Activated CD4-positive, alpha-beta memory T cell treated with anti-CD3 and anti-CD28 coated beads for 36 hours (primary cell): ENCODE measurements at places on chromosomes 1 and 21.
A peak's percentile ranks its signal among the peaks of the same experiment; 100 is the strongest.

DNA sequence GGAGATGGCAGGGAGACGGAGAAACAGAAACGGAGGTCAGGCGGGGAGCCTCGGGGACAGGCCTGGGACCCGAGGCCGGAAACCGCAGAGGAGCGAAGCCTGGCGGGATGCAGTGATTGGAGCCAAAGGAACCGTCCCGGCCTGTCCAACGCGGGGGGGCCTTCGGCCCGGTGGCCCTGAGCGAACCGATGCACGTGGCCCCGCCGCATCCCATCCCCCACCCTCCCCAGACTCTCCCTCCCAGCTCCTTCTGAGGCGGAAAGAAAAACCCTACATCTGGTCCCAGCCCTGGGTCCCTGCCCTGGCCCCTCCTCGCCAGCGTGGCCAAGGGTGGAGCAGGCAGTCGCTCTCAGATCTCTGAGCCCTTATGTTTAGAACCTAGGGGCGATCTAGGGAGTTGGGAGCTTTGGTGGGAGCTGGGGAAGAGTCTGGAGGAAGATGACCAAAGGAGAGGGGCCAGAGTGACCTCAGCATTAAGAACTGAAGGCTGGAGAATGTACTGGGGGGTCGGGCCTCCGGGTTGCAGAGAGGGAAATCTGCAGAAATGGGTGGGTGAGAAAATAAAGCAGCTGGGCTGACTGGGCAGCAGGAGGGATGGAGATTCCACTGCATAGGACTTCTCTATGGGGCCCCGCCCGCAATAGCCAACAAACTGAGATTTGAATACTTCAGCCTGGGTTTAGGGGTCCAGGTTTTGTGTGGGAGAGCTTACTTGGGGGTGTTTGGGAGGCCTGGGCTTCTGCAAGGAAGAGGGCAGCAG lies 1.5 kb upstream of the CRABP2 start:
- peak; percentile 24 for DNase-seq

DNA sequence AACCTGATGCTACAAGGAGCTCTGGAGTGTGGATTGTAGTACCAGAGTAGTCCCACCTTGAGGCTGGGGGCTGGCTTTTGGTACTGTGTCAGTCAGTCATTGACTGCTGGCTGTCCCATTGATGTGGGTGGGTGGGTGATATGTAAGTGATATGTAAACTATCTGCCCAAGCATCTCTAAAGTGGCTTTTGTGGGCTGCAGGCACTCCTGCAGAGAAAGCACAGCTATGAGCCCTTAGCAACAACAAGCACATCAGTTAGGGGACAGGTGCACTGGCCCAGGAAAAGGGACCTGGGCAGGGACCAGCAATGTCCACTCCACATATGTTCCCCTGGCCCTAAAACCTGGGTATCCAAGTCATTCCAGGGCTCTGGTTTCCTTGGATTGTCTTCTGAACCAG lies 109.9 kb downstream of the TAS1R2 start:
- DNase-seq, result no peak

DNA sequence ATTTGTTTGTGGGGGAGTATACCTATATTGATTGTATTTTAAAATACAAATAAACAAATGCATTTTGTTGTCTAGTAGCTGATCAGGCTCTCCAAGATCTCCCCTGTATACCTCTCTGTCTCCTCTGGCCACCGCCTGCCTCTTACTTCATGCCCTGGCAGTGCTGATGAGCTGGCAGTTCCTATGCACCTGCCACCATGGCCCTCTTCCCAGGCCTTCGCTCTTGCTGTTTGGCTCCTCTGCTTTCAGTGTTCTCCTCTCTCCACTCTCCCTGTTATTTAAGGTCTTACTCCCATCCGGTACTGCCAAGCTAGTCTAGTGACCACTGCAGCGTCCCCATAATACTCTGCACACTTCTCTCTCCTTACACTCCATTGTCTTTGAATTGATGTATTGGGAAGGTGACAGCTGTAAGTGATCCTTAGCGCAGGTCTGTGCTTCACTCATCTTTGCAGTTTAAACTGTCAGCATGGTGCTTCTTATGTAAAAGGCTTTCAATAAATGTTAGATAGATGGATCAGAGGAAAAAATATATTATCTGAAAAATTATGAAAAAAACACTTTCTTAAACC lies 88.1 kb upstream of the ATP1A1 start:
- DNase-seq, result no peak

- no peak for DNase-seq
These were observed 2.2 kb upstream of the KIF17 start for GRCh38 chr1:20719871-20720620.

GRCh38 chr1:36884801-36885200 lies 149.5 kb downstream of the GRIK3 start:
- no peak for DNase-seq

DNA sequence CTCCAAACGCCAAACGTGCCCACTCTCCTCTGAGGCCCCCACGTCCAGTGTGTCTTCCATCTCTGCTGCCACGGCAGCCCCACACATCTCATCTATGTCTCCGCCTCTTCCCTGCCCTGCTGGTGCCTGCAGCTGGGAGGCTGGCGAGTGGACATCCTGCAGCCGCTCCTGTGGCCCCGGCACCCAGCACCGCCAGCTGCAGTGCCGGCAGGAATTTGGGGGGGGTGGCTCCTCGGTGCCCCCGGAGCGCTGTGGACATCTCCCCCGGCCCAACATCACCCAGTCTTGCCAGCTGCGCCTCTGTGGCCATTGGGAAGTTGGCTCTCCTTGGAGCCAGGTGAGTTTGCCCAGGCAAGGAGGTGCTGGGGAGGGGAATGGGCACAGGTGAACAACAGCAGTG lies 8.6 kb downstream of the ADAMTSL4 start:
- no peak for DNase-seq

GRCh38 chr1:103162360-103162759 lies 54.0 kb upstream of the COL11A1 start:
- no peak for DNase-seq

GRCh38 chr1:115430441-115431158 lies 92.6 kb upstream of the NGF start:
- DNase-seq, result no peak

DNA sequence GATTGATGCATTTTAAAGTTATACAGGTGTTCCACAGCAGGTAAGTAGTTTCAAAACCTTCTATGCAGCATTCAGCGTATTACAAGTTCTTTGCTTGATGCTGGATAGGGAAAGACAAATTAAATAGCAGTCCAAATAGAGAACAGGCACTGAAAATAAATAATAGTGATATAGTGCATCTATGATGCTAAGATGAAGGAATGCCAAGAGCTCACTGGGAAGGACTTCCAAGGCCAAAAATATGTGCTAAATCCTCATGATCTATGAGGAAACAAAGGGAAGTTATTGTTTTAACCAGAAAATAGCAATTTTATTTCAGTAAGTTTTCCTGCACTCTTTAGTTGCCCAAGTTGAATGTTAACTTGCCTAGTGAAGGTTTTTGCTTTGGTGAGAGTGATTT lies 127.8 kb upstream of the GREM2 start:
- no peak for DNase-seq

DNA sequence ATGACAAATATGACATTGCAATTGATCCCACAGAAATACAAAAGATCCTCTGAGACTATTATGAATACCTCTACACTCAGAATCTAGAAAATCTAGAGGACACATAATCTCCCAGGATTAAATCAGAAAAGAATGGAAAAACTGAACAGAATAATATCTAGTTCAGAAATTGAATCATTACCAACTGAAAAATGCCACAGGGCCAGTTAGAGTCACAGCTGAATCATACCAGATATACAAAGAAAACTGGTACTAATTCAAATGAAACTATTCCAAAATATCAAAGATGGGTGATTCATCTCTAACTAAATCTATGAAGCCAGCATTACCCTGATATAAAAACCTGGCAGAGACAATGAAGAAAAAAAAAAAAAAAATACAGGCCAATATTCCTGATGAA lies 149.3 kb downstream of the BRINP3 start:
- DNase-seq, result no peak

- DNase-seq, result no peak
These were observed 2.2 kb upstream of the KRTAP10-6 start for GRCh38 chr21:44594406-44594916.

DNA sequence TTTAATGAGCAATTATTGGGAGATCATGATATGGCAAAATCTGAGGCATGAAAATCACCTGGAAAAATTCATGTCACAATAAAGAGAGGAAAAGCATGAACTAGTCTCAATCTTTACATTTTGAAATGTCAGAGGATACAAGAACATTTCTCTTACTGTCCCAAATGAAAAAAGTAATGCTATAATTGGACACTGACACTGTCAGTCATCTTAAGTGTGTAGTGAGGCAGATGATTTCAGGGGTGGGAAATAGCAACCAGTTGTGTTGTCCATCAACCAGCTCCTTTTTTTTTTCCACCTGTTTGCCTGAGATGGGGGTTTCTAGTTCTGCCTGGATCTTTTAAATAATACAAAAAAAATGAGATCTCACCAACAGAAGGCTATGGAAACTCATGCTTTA lies 646.2 kb downstream of the KCNT2 start:
- DNase-seq, result no peak

DNA sequence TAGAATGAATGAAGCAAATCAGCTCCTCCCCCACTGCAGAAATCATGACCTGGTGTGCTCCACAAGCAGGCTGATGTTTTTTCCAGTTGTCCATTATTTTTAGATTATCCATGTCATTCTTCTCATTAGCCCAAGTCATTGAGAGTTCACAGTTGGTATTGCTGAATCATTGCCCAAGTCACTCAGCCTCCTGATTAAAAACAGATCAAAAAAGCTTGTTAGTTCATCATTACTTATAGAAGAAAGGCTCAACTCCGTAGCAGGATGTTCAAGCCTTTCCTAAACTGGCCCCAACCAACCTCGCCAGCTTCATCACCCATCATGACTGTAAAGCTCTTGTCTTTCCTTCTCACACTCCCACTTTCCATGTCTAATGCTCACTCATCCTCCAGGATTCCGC lies 161.3 kb upstream of the CTTNBP2NL start:
- no peak for DNase-seq

GRCh38 chr1:41238311-41238988 lies 3.7 kb downstream of the SCMH1 start:
- peak; percentile 30 for DNase-seq

DNA sequence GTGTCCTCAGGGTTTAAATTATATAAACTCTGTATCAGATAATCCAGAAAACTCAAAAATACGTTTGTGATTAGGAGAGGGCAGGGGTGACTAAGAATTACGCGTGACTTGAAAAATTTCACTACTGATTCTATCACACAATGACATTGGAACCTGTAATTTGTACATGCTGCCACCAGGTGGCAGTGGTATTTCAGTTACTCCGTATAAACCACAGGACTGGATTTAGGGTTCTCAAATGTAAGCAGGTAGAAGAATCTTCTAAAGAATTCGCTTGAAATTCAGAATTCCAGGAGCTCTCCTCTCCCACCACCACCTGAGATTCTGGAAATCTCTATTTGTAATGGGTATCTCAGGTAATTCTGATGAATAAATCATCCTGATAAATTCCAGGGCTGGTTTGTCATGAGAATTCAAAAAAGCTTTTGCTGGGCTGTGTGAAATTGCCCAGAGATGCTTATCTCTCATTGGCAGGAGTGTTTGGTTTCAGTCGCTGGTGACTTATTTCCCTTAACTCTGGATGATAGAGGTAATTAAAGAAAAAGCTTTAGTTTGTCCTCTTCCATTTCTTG lies 1.7 kb upstream of the KRTAP7-1 start:
- DNase-seq, result peak; percentile 56

GRCh38 chr1:61955261-61955660 lies 213.0 kb downstream of the PATJ start:
- DNase-seq, result no peak

DNA sequence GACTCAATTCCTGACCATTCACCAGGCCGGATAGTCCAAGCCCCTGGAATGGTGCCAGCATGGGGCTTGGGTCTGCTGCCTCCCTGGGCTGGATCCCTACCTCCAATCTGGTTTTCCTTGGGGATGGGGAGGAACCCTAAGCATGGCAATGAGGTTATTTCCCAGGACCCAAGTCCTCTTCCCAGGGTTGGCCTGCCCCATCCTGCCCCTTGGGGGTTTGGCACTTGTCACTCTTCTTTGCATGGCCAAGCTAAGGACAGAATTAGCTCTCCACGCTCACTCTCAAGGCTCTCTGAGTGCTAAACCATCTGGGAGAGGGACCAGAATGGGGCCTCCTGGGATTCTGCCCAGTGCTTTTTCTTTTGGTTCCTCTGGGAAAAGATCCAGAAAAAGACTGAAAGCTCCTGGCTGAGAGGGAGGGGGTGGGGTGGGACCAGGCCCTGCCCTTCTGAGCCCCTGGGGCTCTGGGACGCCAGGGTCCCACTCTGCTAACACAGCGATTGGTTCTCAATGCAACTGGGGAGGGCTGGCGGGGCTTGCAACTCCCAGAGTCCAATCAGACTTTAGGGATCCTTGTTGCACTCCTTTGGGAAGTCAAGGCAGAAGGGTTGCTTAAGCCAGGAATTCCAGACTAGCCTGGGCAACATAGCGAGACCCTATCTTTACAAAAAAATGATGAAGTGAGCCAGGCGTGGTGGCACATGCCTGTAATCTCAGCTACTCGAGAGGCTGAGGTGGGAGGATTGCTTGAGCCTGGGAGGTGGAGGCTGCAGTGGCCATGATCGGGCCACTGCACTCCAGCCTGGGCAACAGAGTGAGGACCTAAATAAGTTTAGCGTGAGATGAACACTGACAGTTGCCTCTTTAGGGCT lies 52.7 kb downstream of the DHRS3 start:
- DNase-seq, result no peak

GRCh38 chr21:38359090-38359489 lies 102.3 kb downstream of the KCNJ15 start:
- no peak for DNase-seq

DNA sequence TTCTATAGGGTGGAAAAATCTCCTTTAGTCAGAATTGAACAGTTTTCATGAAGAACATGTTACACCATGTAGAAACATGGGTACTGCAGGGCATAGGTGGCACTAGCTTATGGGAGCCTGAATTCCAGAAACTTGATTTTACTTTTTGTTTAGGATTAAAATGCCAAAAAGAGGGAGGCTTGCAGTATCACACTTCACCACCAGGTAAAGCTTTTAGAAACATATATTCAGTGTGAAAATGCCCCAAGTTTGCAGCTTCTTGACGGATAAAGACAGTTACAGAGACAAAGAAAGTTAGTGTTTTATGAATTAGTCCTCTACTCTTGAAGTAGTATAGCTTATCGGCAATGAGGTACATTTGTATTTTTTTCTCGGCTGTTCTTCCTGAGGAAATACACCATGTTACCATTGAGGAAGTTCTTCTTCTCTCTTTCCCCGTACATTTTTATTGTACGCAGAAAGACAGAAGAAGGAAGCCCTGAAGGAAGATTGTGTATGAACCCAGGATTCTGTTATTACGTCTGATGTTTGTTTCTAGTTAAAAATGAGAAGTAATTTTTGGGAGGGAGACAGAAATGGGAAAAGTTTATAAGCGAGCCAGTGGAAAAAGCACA lies 66.1 kb downstream of the PBX1 start:
- DNase-seq, result no peak

- DNase-seq, result no peak
These were observed 51.1 kb downstream of the CNN3 start for GRCh38 chr1:94875794-94876193.

- no peak for DNase-seq
These were observed 20.3 kb upstream of the PTGFRN start for GRCh38 chr1:116889380-116889779.
